ENCODE measurements at places on chromosomes 13 and 19. TPM values are rescaled to one million over a fixed set of nuclear protein-coding genes. Genes with fewer than 3 reads are reported as not detected.

Gene C1QTNF9
- total RNA-seq: not detected

Gene SLC10A2
- total RNA-seq: not detected

Gene HNRNPL
- total RNA-seq: 476 TPM

Gene WDFY2
- 16.8 TPM for total RNA-seq

Gene UNC13A
- total RNA-seq: 0.45 TPM

Gene PCSK4
- total RNA-seq: 2.4 TPM

DNA sequence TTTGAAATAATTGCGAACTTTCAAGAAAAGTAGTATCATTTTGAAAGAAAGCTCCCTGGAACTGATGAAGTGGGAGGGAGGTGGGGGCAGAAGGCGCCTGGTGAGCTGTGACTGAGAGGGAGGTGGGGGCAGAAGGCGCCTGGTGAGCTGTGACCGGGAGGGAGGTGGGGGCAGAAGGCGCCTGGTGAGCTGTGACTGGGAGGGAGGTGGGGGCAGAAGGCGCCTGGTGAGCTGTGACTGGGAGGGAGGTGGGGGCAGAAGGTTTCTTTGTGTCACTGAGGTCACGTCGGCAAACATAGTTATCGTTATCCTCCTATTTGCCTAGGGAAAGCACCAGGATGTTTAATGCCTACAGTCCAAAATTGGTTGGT lies 24.2 kb downstream of the C2CD4C start:
- peak; percentile 52 for ATAC-seq

DNA sequence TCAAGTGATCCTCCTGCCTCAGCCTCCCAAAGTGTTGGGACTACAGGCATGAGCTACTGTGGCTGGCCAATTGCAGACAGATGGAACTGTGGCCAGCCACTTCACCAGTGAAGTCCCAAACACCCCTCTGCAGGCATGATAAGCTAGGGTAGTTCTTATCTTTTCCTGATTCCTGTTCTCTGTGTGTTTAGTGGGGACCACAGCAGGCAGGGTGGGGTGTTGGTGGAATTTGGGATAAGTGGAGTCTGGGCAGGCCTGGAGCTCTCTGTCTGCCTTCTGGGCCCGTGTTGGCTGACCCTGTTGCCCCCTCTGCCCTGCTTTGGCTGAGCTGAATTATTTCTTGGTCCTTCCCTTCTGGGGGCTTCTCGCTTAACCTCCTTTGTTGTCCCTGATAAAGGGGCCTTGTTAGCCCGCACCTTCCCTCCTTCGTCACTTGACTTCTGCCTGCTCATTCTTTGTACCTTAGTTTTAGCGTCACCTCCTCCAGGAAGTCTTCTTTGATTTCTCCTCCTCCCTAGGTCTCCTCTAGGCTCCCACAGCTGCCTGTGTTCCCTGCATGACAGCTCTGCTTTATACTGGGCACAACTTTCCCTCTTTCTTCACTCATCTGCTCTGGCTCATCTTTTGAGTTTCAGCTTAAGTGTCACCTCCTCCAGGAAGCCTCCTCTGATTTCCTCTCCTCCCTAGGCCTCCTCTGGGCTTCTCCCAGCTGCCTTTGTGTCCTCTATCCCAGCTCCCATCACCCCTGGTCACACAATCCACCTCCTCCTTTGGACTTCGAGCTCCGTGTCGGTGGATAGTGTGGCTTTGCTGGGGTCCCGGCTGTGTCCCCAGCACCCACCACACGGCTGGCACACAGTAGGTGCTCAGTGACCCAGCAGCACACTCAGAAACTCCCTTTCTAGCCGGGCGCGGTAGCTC lies 1.7 kb upstream of the NCLN start:
- no peak for ATAC-seq

DNA sequence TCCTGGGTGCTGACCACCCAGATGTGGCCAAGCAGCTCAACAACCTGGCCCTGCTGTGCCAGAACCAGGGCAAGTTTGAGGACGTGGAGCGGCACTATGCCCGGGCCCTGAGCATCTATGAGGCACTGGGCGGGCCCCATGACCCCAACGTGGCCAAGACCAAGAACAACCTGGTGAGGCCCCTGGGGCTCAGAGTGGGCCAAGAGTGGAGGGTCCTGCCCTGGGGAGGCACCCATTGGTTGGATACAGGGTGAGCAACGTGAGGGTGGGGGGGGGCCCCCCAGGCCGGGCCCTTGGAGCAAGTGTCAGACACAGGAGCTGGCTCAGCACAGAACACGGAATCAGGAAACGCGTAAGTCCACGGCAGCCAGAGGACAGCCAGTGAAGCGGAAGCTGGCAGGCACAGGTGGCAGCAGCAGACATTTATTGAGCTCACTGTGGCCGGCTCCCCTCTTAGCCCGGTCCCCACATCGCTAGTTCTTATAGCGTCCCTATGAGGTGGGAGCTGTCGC lies 8.9 kb downstream of the KLC3 start:
- no peak for ATAC-seq

- no peak for ATAC-seq
Measured at GRCh38 chr19:54172471-54173358, at the start of gene TMC4. Gene TMC4 (minus strand): TSS chr19:54173160. CDS start chr19:54173117, 43 bp downstream.

- ATAC-seq: no peak
Measured at GRCh38 chr19:6012426-6013170, 34.7 kb upstream of the RANBP3 start.
